ENCODE measurements at places on chromosomes 7 and 10.

GRCh38 chr7:145082366-145083161, 246.7 kb upstream of the TPK1 start:
- DNase-seq, result no peak

- no peak for DNase-seq
Measured at GRCh38 chr10:102752934-102753664, 9.4 kb downstream of the WBP1L start.

DNA sequence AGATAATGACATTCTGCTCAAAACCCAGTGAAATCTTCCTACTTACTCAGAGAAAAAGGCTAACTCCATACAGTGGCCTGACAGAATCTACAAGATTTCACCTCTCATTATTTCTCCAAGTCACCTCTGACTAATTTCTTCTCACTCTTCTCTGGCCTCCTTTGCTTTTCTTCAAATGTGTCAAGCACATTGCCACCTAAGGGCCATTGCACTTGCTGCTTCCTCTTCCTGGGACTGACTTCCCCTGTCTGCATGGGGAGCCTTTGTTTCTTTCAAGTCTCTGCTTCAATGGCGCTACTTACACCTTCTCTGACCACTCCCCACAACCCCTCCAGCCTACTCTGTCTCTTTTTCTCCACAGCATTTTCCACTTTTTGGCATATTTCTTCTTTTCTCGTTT, 36.0 kb downstream of the PRTFDC1 start:
- no peak for DNase-seq

GRCh38 chr10:82922046-82922445, 1047.1 kb downstream of the NRG3 start:
- DNase-seq, result no peak
